H1 (cell line): ENCODE measurements at places on chromosomes 2 and 18. TPM values are rescaled to one million over a fixed set of nuclear protein-coding genes. Genes with fewer than 3 reads are reported as not detected.

DNA sequence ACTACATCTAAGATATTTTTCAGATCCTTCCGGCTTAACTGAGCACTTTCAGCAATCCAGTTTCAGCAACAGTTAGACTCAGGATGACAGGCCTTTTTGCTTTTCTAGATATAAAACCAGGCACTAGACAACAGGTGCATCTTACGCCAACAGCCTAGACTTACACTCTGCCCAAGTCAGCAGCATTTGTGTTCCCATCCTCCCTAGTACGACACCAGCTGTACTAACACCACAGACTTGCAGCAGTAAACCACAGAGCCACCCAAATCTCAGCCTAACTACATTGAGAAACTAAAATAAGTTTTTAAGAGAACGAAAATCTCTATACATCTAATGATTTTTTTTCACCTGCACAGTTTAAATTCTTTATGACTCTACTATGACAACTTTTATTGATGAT lies 89.9 kb upstream of the DNMT3A start:
- no peak for DNase-seq

GRCh38 chr2:144512891-144513351 lies 7.0 kb downstream of the ZEB2 start:
- no peak for DNase-seq

DNA sequence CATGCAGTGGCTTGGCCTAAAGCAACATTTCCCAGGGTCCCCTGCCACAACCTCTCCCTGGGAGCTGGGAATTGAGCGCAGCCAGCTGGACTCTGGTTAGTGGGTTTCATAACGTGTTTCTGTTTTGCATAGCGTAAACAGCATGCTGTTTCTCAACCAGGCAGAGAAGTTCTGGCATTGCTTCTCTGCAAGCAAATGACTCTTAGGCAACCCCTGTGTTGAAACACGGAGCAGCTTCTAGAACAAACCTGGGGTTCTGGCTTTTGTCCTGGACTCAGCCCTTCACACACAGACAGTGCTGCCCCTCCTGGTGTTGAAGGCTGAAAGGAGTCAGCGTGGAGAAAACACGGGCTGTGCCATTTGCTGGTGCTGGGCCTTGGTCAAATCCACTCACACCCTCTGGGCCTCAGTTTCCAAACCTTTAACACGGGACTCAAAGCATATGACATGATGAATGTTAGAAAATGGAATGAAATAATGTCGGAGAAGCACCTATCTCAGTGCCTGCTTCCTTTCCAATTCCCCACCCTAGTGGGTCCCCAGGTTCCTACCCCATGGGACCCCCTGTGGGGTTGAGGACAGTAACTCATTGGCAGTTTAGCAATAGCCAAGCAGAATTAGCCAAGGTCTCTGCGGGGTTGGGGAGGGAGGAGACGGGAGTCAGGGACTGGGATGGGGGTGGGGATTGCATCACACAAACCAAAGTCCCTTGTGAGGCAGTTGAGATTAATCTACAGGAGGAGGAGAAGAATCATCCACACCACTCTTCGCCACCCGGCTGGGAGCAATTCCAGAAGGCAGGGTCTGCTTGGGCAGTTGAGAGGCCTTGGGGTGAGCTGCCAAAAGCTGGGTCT lies 30.2 kb upstream of the IL1R2 start:
- no peak for DNase-seq

Gene SERPINB4
- 0.32 and 0.96 TPM in 2 replicates for total RNA-seq

Gene KIF3C
- 58.1 and 58.8 TPM in 2 replicates for total RNA-seq

GRCh38 chr2:42438685-42439084 lies 55.1 kb downstream of the KCNG3 start:
- no peak for DNase-seq

- DNase-seq: no peak
Observed at GRCh38 chr2:18922276-18922675, 332.9 kb upstream of the NT5C1B start.

GRCh38 chr2:5365871-5366461 lies 326.2 kb upstream of the SOX11 start:
- peak; percentile 94 for DNase-seq

- DNase-seq: no peak
Observed at GRCh38 chr2:197869501-197870111, 65.2 kb downstream of the PLCL1 start.

- no peak for DNase-seq
Observed at GRCh38 chr2:20868377-20868776, 45.5 kb upstream of the LDAH start.

Gene IL1R2
- not detected in 2 replicates for total RNA-seq

- DNase-seq: no peak
Observed at GRCh38 chr2:85780316-85781012, 26.7 kb downstream of the ATOH8 start.

DNA sequence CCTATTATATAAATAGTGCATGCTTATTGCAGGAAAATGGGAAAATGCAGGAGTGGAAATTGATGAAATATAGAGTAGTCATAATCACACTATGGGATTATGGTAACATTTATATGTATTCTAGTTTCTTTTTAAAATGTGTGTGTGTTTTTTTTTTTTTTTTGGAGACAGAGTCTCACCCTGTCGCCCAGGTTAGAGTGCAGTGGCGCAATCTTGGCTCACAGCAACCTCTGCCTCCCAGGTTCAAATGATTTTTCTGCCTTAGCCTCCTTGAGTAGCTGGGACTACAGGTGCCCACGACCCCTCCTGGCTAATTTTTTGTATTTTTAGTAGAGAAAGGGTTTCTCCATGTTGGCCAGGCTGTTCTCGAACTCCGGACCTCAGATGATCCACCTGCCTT lies 47.0 kb downstream of the BIRC6 start:
- no peak for DNase-seq

Gene SPATA3
- not detected in 2 replicates for total RNA-seq
